ENCODE measurements at places on chromosomes 16 and 17.

GRCh38 chr16:72749091-72749490, 298.8 kb downstream of the ZFHX3 start:
- no peak for DNase-seq

GRCh38 chr16:12815361-12815760, 11.7 kb upstream of the CPPED1 start:
- DNase-seq: no peak

DNA sequence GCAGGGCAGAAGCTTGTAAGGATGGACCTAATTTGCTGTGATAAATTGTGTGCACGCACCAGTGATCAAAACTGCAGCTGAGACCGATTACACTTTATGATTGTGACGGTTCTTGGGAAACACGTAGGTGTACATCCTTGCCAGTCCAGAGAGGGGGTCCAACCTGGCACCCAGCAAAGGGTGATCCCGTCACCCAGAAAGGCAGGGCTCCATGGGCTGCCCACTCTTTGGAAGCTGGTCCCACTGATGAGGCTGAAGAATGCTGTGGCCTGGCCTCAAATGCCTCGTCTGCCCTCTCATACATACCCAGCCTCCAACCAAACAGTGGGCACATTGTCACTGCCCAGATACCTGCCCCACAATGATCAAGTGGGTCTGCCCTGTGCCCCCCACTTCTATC, 132.0 kb downstream of the C16orf78 start:
- no peak for DNase-seq

- no peak for DNase-seq
Observed at GRCh38 chr17:77147357-77147801, 6.6 kb downstream of the SEC14L1 start.

All from stimulated activated CD4-positive, alpha-beta T cell treated with anti-CD3 and anti-CD28 coated beads, TNF-alpha, amount 100 ng/mL, for 4 hours (primary cell).